Activated T-helper 2 cell treated with anti-CD3 and anti-CD28 coated beads, Interferon-gamma antibody, Interleukin-2, Interleukin-4, amounts not matched to agents 10 μg/mL and 5 μg/mL and 100 μg/mL, durations not matched to agents 14 hours and 24 hours and 36 hours (primary cell): ENCODE measurements at places on chromosomes 6 and 20.

DNA sequence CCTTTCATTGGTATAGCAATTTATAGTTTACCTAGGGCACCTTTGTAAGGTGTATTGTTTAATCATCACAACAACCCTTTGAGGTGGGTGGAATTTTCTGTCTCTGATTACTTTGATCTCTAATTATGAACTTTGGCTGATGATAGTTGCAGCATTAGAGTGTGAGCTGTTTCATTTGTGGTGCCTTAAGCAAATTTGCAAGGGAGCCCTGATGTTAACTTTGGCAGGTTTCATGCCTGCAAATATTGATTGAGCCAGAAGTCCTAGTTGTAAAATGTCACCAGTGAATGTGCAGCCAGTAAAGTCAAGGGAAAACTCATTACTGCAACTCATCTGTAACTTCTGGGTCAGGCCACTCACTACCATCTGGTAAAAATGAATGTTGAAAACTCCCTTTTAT lies 29.8 kb downstream of the CTNNBL1 start:
- DNase-seq: no peak

DNA sequence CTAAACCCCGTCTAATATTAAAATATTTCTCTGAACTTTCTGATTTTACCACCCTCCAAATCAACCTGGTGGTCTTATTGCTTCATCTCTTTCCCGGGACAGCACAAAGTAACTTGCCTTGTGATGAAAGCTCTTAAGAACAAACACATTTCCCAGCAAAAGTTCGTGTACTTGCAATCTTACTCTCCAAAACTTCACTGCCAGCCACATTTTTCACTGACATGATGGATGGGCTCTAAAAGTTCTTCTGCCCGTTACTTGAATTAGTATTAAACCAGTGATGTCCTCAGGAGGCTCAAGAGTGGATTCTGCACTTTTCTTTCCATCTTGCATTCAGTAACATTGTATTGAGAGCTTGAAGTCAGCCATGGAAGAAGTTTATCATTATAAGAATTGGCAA lies 731.6 kb upstream of the GJE1 start:
- DNase-seq: no peak

GRCh38 chr20:46931699-46932098 lies 37.1 kb downstream of the EYA2 start:
- no peak for DNase-seq

GRCh38 chr6:132673376-132674094 lies 14.6 kb upstream of the TAAR1 start:
- DNase-seq: no peak

DNA sequence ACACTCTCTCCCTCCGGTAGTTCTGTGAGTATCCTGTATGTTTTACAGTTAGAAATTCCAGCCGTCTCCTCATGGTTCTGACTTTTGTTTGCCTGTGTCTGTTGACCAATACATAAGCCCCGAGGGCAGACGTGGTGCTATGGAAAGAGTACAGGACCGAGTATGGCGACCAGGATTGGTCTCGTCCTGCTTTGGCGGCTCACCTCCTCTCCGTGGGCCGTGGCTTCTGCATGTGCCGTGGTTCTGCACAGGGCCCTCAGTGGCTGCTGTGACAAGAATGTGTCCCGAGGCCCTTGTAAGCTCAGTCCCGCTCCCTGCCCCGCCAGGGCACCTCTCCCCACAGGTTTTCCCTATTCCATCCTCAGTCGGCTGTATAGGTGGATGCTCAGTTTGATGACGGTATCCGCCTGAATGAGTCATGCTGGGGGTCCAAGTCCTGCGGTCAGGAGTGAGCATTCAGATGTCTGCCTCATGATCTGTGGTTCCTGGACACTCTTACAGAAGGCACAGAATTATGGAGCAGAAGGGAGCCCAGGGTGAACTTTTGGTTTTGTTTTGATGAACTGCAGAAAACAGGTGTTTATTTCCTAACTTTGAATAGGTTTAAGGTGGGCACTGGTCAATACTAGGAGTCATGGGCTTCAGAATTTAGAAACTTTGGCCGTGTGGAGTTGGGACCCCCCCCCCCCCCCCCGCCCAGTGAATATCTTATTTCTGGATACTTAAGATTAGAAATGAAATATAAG lies 1.2 kb downstream of the ARFGAP1 start:
- DNase-seq: no peak

DNA sequence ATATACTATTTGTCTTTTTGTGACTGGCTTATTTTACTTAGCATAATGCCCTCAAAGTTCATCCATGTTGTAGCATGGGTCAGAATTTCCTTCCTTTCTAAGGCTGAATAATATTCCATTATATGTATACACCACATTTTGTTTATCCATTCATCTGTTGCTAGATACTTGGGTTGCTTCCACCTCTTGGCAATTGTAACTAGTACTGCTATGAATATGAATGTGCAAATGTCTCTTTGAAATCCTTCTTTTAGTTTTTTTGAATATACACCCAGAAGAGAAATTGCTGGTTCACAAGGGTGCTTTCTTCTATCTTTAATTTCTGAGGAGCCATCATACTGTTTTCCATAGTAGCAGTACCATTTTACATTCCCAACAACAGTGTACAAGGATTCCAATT lies 21.3 kb upstream of the MAP7 start:
- DNase-seq: no peak

GRCh38 chr6:100464903-100465700 lies at the start of gene SIM1:
SIM1 (minus strand) TSS chr6:100464921; CDS start chr6:100463468, 1,453 bp downstream.
- no peak for DNase-seq

DNA sequence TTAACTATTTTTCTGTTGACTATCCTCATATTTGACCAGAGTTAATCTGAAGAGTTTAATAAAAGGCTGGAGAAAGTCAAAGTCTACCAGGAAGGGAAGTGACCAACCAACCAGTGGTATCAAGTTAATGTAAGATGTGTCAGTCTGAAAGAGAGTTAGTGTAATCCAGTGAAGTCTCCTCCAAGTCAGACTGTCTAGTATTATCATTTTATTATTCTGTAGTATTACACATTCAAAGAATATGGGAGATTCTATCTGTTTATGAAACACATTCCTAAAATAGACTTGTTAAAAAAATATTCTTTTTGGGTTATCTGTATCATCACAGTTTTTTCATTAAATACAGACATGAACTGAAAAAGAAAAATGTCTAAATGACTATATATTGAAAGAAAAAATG lies 194.4 kb downstream of the BTBD9 start:
- no peak for DNase-seq

DNA sequence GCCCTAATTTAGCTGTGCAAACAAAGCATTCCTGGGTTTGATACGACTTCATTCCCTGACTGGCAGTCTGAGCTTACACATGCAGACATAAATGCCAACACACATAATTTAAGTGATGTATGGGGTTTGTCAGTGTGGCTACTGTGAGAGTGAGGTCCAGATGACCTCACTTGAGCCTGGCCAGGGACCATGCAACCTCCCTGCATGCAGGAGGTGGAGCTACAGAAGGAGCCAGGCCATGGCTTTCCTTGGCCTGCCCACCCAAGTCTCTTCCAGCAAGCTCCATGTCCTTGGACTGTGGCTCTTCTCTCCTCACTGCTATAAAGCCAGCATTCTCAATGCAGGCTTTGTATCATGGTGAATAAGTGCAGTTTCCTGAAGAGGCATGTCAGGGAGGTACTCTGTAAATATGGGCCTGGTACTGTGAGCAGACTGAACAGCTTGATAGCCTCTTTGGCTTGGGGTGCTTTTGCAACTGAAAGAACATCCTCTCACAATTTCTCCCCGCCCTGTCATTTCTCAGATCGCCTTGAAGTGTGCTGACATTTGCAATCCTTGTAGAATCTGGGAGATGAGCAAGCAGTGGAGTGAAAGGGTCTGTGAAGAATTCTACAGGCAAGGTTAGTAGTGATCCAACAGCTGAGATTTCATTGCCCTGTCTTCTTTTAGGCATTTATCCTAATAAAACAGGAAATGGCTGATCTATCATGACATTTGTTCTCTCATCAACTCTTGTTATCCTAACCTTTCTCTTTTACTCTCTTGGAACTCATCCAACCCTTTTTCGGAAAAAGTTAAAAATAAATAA lies 69.2 kb downstream of the MTFR2 start:
- DNase-seq: no peak

GRCh38 chr20:24704899-24705298 lies 235.5 kb downstream of the SYNDIG1 start:
- DNase-seq: no peak
